ENCODE measurements at places on chromosomes 1 and 21. TPM values are rescaled to one million over a fixed set of nuclear protein-coding genes. Genes with fewer than 3 reads are reported as not detected.

The IFI44L gene
- 0.28 TPM for total RNA-seq

The SPRR1B gene
- total RNA-seq: not detected

The SLAMF7 gene
- 1.0 TPM for total RNA-seq

The TCHH gene
- 0.25 TPM for total RNA-seq
